Esophagus muscularis mucosa (tissue), 4 donors: ENCODE measurements at places on chromosomes 3 and 15. TPM values are rescaled to one million over a fixed set of nuclear protein-coding genes. Genes with fewer than 3 reads are reported as not detected.

The TLR9 gene
- not detected for total RNA-seq

- DNase-seq = peak; percentile 93
Measured at GRCh38 chr15:29822684-29823459, 604 bp upstream of the TJP1 start.

DNA sequence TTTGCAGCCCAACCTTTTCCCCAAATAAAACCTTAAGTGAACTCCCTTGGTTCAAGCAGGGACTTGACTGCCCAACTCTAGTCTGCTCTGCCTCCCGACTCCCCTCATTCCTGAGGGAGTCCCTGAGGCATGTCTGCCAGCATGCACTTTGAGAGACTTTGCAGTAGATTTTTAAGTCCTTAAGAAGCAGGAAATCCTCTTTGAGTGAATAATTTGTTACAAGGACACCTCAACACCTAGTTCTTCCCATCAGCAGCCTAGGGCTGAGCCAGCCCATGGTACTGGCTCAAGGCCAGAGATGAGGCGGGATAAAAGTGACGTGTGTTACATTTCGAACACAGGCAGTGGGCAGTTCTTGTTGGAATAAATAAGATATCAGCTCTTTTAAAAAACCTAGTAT lies 204.3 kb upstream of the SLC2A2 start:
- no peak for DNase-seq

- no peak for DNase-seq
Measured at GRCh38 chr15:62964251-62964650, 78.3 kb upstream of the TPM1 start.

DNA sequence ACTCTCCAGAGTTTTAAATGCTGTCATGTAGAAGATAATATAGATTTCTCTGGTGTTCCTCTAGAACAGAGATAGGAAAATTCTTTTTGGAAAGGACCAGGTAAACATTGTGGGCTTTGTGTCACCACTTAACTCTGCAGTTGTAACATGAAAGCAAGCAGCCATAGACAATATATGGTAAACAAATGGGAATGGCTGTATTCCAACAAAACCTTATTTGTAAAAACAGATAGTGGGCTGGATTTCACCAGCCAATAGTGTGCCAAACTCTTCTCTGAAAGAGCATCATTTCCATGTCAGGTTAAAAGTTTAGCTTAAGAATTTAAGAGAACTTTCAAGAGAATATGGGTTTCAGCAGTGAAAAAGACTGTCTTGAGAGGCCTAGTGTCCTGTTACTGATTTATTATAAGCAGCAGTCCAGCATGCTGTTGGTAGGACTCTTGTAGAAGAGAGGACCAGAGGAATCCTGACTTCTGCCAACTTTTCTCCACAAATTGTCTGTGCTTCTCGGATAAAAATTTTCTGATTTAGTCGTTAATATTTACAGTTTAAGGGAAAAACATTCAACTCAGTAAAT lies 107.7 kb downstream of the TCF12 start:
- DNase-seq = no peak

- no peak for DNase-seq
Measured at GRCh38 chr15:64754663-64755426, 20.5 kb downstream of the RBPMS2 start.

The ACP3 gene
- total RNA-seq = 2.1 TPM

DNA sequence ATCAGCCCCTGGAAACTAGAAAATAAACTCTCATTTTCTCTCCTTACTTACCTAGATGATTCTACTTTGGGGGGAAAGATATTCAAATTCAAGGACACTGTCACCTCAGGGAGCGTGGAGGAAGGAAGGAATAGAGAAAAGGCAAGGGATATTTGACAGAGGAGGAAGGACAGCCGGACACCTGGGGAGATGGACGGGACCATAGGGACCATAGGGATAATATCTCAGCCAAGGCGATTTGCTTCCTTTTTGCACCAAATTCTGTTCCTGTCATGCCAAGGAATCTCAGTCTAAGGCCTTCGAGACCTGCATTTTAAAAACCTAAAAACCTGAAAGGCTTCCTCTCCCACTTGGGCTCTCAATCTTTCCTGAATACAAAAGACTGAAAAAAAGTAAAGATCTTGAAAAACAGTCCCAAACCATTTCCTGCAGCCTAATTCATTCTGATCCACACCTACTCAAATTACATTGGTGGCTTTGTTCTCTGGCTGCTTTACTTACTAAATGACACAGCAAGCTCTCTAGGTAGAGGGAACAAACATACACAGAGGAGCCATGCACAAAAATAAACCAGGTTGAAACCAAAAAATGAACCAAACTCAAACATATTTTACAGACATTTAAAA lies 73.9 kb upstream of the SLC24A5 start:
- DNase-seq = peak; percentile 53

DNA sequence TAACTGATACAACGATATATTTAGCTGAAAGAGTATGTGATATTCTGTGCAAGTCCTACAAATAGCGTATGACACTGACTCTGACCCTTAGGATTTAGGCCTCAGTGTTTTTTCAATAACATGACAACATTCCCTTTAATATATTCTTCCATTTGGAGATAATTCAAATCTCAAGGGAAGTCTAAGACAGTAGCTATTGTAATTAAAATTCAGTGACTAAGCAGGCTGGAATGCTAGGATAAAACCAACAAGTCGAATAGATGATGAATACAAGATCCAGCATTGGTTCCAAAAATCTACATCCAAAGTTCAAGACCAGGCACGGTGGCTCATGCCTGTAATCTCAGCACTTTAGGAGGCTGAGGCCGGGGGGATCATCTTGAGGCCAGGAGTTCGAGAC lies 56.2 kb downstream of the QTRT2 start:
- no peak for DNase-seq

The WDR5B gene
- total RNA-seq = 3.3 TPM

- DNase-seq = no peak
Measured at GRCh38 chr3:139309061-139309591, 34.7 kb upstream of the MRPS22 start.
